ENCODE measurements at places on chromosomes 5 and 9. TPM values are rescaled to one million over a fixed set of nuclear protein-coding genes. Genes with fewer than 3 reads are reported as not detected.

The PCDHA5 gene
- not detected for total RNA-seq

DNA sequence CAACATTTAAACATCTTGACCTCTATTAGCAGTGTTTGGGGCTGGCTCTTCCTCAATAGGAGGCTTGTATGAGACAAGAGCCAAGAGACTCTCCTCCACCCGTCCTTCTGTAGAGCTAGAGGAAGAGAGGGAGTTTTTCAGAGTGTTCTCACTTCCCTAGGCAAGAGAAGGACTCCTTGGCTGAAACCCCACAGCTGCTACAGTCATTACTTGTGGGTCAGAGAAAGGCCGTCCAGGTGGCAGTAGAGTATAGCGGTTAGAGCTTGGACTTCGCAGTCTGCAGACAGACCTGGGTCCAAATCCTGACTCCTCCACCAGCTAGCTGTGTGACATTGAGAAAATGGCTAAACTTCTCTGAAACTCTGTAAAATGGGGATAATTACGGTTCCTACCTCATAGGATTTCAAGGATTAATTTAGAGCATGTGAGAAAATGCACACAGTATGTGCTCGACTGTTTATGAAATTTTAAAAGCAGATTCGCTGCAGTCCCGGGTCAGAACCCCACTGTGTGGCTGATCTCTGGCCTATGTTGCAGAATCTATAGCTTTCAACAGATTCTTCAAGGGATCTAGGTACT lies 80.8 kb upstream of the ARAP3 start:
- DNase-seq = no peak

- no peak for DNase-seq
These were observed 27.2 kb upstream of the LAMC3 start for GRCh38 chr9:130981756-130982137.

The ARL14EPL gene
- total RNA-seq = not detected

The HAVCR2 gene
- total RNA-seq = not detected

The SPATA31A1 gene
- total RNA-seq = not detected

DNA sequence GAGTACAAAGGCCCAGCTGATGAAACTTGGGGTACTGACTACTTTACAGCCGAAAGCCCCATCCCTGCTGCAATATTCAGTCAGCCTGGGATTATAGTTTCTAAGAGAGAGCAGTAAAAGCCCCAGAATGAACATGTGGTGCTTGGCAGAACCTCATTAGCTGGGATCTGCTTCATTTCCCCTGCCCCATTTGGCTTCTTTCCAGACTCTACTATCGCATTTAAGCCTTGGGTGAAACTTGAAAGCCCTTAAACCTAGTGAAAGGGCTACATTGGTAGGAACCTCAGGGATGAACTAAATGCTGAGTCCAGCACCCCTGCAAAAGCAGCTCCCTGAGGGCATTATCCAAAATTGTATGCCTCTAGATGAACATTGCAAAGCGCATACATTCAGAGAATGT lies 631.1 kb downstream of the ACTL7B start:
- DNase-seq = no peak

The SPAAR gene
- total RNA-seq = 0.18 TPM

GRCh38 chr5:148626081-148626613 lies 28.2 kb downstream of the HTR4 start:
- no peak for DNase-seq

- DNase-seq = no peak
These were observed 665.1 kb downstream of the CDH18 start for GRCh38 chr5:19322716-19323485.

The CRHBP gene
- not detected for total RNA-seq

The PDE4D gene
- 2.4 TPM for total RNA-seq

The ISCA1 gene
- 24.5 TPM for total RNA-seq

The ENG gene
- 228 TPM for total RNA-seq

GRCh38 chr9:110566156-110566555 lies 13.4 kb downstream of the SVEP1 start:
- DNase-seq = no peak

GRCh38 chr5:15995341-15996052 lies 184.1 kb downstream of the MARCHF11 start:
- DNase-seq = peak; percentile 38

GRCh38 chr9:128057724-128058409 lies 9.3 kb downstream of the NAIF1 start:
- no peak for DNase-seq

GRCh38 chr5:125582352-125582751 lies 835.9 kb upstream of the ZNF608 start:
- no peak for DNase-seq

GRCh38 chr5:6059137-6059800 lies 319.1 kb downstream of the MED10 start:
- DNase-seq = no peak

DNA sequence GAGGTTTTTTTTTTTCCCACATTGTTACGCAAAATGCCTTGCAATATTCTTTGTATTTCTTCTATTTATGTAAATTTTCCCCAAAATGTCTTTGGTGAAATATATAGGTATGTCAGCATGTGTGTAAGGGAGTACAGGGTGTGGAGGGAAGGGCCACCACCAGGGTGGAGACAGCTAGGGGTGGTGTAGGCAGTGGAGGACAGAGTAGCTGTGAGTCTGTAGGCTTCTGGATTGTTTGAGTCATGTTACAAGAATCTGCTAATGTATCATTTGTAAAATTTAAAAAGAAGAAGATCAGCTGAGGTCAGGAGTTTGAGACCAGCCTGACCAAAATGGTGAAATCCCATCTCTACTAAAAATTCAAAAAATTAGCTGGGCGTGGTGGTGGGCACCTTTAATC lies 175.5 kb downstream of the NXNL2 start:
- DNase-seq = peak; percentile 19

GRCh38 chr9:70229026-70229425 lies 29.8 kb upstream of the SMC5 start:
- DNase-seq = no peak

The ADAMTS12 gene
- total RNA-seq = 48.4 TPM

DNA sequence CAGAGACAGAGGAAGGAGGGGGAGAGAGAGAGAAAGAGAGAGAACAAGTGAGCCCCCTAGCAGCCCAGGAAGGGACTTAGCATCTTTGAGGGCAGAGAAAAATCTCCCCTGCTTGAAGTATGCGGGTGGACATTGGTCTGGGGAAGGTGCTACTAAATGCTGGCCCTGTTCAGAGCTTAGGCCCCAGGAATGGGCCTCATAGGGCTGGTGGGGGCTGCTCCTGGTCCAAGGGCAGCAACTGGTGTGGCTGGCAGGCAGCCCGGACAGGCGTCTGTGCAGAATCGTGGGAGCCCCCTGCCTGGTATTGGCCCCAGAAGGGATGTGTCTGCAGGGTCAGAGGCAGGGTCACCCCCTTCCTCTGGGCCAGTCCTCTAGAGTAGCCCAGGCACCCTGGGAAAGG lies 47.8 kb upstream of the SUSD3 start:
- no peak for DNase-seq

The PTBP3 gene
- 42.4 TPM for total RNA-seq

DNA sequence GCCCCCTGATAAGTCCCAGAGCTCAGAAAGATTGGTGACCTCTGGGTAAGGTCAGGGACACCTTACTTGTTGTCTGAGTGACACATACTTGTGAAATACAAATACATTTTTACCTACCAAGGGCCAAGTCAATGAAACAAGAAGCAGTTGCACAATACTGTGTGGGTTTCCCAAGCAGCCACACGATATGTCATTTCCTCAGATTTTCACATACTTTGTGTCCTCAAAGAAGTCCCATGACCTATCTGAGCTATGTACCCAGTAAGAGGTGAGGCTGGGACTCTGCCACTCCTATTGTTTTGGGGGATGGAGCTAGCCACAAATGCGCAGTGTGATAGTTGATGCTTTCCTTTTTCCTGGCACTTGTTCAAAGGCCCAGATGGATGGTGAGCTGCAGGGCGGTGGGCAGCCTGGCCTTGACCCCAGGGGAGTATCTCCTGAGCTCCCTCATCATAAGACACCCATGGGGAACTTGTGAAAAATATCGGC lies 4.8 kb upstream of the SLC25A51 start:
- peak; percentile 12 for DNase-seq

GRCh38 chr5:154380263-154380662 lies 65.5 kb upstream of the SAP30L start:
- DNase-seq = no peak

DNA sequence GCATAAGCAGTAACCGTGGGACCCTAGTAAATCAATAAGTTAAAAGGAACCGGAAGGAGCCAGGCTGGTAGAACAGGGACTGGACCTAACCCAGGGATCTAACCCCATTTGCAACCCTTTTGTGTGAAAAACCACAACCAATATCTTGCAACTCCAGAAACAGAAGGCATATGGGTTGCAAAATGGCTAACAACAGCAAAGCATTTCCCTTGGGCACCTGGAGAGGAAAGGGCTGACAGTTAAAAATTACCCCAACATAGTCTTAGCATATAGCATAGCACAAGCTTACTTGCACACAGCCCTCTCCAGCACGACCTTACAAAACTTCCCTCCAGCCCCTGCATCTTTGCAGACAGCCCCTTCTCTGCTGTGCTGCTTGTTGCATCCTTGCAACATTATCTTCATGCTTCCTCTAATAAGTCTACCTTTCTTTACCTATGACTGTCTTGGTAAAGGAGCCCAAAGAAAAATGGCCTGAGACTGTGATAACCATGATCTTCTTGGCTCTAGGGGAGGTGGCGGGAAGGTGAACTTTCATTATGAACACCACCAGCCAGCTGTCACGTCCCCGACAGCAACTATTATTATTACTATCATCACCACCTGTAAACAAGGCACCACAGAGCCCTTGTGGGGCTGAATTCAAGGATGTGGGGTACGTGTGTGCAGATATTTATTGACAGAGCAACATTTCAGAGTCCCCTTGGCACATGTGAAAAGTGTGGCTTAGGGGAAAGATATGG lies 49.8 kb downstream of the PRRC1 start:
- DNase-seq = no peak

DNA sequence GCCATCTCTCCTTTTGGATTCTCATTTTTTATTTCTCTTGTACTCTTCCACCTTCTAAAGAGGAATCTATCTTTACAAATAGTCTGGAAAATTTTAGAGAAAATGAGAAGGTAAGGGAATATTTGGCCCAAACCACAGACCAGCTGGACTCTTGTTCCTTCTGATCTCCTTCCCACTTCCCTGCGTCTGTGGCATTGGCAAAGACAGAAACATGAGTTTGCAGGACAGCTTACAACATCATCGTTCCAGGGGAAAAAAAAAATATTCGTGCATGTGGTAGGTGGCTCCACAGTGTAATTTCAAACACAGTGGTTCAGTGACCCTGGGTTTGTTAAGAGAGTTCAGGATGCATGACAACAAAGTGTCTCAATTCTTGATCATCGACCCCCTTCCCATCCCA lies 755.0 kb downstream of the DNAH5 start:
- DNase-seq = no peak

The PTPRD gene
- not detected for total RNA-seq

DNA sequence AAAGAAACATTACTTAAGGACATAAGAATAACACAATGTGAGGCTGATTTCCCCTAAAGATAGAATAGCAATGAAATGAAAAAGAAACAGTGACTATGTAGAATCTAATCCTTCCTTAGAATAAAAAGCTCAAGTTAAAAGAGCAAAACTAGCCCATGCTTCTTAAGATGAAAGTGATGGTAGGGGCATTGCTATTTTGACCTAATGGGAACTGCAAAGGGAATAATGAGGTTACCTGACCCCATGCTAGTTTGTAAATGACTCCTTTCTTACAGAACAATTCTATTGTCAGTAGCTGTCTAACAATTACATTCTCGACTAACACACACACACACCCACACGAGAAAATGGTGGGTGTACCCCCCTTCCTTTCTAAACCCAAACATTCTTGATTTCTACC lies 575.8 kb downstream of the CSNK1G3 start:
- no peak for DNase-seq

DNA sequence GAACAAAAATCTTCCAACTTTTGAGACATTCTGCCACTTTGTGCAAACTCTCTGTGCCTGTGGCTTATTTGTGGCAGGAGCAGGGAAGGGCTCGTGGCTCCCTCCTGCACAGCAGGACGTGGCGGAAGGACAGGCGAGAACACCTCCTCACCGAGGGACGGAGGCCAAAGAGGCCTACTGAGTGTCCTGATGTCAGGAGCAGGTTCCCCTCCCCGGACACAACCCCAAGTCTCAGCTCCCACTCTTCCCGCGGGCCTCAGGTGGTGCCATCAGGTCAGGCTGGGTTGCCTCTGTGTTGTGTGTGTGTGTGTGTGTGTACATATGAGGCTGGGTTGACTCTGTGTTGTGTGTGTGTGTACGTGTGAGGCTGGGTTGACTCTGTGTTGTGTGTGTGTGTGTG lies 136.8 kb upstream of the LPCAT1 start:
- DNase-seq = no peak

The UBE2B gene
- total RNA-seq = 92.7 TPM

The BHMT2 gene
- 1.1 TPM for total RNA-seq

DNA sequence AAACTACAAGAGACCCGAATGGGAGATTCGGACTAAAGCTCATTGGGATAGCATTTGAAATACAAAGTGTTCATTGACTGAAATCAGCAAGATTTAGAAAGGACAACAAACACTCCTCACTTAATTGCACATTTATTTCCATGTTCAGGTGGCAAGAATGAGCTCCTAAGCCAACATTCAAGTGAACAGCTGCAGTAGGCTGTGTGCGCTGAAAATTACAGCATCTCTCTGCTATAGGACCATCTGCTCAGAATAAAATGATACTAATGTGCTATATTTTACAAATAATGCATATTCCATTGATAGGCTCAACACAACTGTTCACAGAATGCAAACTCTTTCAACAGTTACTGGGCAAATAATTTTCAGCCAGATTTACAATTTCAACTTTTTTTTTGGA lies 61.8 kb downstream of the ELAVL2 start:
- no peak for DNase-seq

The PKD2L2 gene
- not detected for total RNA-seq

- DNase-seq = no peak
These were observed 572 bp downstream of the GNA14 start for GRCh38 chr9:77647267-77648233.

- no peak for DNase-seq
These were observed 139.8 kb downstream of the DROSHA start for GRCh38 chr5:31392061-31392460.

The AIF1L gene
- 0.37 TPM for total RNA-seq

DNA sequence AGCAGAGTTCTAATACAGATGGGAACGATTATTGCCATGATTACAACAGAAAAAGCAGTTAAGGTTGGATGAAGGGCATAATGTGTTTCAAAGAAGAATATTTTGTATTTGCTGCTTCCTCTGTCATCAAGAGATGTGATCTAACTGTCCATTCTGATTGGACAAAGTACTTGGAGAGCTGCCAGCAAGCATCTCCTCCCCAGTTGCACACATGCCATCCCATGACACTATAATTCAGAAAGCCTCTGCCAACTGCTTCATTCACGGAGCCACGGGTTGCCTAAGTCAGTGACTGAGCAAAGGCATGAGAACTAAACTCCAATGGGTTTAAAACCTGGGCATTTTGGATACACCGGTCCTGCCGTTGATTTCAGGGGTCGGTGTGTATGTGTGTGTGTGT lies 253.8 kb downstream of the CRB2 start:
- DNase-seq = no peak

DNA sequence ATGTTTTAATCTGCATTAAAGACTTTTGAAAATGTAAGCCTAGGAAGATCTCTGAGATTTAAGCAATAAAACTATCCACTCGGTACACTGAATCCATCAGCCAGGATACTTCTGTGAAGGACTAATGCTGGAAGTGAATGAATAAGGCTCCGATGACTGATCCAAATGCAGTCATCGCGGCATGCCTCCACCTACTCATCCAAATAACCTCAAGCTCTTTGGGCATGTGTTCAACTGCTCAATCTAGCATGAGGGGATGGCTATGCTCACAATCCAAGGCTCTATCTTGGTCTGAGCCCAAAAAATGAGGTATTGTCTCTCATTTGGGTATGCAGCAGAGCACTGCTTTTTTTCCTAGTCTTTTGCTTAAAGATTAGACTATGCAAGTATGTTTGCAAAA lies 19.2 kb downstream of the MARCHF3 start:
- DNase-seq = peak; percentile 89

- peak; percentile 72 for DNase-seq
These were observed 833 bp downstream of the GAS1 start for GRCh38 chr9:86946201-86947145.

All from HFFc6 (cell line).